Psoas muscle (tissue), 8 donors: ENCODE measurements at places on chromosomes 4 and X. TPM values are rescaled to one million over a fixed set of nuclear protein-coding genes. Genes with fewer than 3 reads are reported as not detected.

The RAB41 gene
- not detected for polyA plus RNA-seq

The HELQ gene
- 20.9 TPM for polyA plus RNA-seq

The MAGEA8 gene
- polyA plus RNA-seq = not detected

The NSG1 gene
- 0.36 TPM for polyA plus RNA-seq

The C4orf36 gene
- polyA plus RNA-seq = 0.45 TPM

The RPL9 gene
- polyA plus RNA-seq = 1,550 TPM

The GAGE2A gene
- polyA plus RNA-seq = not detected

The CXCL11 gene
- 0.03 TPM for polyA plus RNA-seq

The POLN gene
- polyA plus RNA-seq = 0.95 TPM

The RNF212 gene
- 0.38 TPM for polyA plus RNA-seq

The GIMD1 gene
- polyA plus RNA-seq = not detected

The PPM1K gene
- polyA plus RNA-seq = 3.5 TPM

The MAGEB17 gene
- 0.13 TPM for polyA plus RNA-seq
